Psoas muscle (tissue), 8 donors: ENCODE measurements at places on chromosomes 4 and X. TPM values are rescaled to one million over a fixed set of nuclear protein-coding genes. Genes with fewer than 3 reads are reported as not detected.
A peak's percentile ranks its signal among the peaks of the same experiment; 100 is the strongest.

GRCh38 chrX:16711219-16711811, 1.2 kb downstream of the CTPS2 start:
- DNase-seq, result no peak

DNA sequence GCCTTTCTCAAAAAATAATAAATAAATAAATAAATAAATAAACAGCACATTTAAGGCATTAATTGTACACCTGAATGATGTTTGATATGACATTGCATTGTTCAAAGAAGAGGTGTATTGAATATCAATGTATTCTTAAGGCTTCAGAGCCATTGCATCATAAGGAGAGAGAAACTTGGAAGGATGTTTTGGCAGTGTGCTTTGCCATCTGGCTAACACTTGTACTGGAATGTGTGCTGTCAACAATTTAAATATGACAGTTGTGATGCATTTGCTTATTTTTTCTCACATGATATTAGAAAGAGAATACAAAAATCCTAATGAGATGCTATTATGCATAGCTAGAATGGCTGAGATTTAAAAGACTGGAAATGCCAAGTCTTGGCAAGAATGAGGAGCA, 67.8 kb downstream of the FAM133A start:
- DNase-seq, result no peak

DNA sequence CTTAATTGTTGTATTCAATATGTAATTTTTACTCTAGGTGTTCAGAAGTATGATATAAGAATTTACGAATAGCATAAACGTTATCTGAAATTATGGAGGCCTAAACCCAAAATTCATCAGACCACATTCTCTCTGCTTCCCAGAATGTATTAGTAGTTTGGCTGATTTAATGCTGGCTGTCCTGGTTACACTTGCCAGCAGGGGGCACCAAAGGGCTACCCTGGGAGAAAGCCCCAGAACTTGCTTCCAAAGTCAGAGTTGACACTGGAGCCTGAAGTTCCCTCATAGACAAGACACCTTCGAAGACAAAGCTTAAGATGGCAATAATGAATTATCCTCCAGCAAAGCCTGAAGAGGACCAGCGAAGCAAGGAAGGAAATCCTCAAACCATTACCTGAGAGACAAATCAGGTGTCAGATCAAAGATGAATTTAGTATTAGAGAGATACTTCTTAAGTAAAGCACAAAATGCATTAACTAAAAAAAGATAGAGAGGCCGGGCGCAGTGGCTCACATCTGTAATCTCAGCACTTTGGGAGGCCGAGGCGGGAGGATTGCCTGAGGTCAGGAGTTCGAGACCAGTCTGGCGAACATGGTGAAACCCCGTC, 11.3 kb upstream of the ANOS1 start:
- DNase-seq, result peak; percentile 56

The SPP1 gene
- 42.1 TPM for total RNA-seq

The DCLK2 gene
- total RNA-seq, result 0.71 TPM

DNA sequence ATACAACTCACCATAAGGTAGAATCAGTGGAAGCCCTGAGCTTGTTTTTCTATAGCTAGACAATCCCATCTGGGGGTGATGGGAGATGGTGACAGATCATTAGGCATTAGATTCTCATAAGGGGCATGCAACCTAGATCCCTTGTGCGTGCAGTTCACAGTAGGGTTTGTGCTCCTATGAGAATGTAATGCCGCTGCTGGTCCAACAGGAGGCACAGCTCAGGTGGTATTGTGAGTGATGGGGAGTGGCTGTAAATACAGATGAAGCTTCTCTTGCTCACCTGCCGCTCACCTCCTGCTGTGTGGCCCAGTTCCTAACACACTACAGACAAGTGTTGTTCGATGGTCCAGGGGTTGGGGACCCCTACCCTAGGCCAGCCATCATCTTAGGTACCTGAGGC, 5.9 kb upstream of the GATB start:
- no peak for DNase-seq

- DNase-seq, result no peak
These were observed 350.3 kb downstream of the PTTG2 start for GRCh38 chr4:38310446-38311043.

The UCP1 gene
- total RNA-seq, result not detected

The FAM114A1 gene
- 11.2 TPM for total RNA-seq

The ADH6 gene
- total RNA-seq, result not detected

- DNase-seq, result no peak
These were observed 65.3 kb downstream of the CASP3 start for GRCh38 chr4:184583738-184584502.

The CFAP299 gene
- total RNA-seq, result not detected

GRCh38 chrX:9147726-9148125, 113.8 kb upstream of the FAM9B start:
- no peak for DNase-seq

The USO1 gene
- total RNA-seq, result 175 TPM

DNA sequence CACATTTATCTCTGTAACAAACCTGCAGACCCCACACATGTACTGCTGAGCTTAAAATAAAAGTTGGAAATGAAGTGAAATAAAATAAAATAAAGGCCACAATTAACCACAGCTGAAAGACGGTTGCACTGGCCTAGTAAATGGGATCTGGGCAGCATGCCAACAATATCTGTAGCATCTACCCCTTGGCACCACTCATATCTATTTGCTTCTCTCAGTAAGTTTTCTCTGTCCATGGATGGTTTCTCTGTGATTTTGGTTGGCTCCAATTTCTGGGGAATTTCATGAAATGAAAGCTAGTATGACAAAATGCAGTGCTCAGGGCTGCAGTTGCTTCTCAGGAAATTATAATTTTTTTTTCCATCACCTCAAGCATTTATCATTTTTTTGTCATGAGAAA, 172.0 kb upstream of the IL15 start:
- DNase-seq, result no peak

DNA sequence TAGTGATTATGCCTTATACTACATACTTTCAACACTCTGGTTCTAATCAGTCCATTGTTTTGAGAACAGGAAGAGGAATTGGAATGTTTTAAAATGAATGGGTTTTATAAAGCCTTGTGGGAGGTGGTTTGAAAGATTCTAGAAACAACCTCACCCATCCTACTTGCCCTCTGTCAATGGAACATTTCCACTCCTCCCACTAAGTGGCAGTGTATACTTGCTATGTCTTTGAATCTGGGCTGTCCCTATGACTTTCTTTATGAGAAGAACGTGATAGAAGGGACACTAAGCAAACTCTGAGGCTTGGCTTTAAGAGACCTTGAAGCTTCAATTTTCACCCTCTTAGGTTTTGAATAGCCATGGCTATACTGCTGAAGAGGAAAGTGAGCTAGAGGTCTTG, 611.2 kb downstream of the PPP4R3C start:
- DNase-seq, result no peak

DNA sequence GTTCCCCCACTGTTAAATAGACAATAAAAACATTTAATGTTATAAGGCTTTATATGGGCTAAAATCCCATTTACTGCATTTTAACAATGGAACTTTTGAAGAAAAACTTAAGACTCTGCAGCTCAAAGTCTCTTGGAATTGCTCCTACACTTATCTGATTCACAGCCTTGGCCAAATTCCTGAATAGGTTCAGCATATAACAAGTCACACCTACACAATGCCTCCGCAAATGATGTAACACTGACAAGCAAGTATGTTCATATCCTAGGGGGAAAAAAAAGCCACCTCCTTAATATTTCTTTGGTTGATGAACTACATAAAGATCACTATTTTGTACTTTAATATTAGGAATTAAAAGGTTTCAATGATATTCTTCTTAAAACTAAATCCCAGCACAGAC, 34.5 kb downstream of the RPS6KA6 start:
- DNase-seq, result no peak

DNA sequence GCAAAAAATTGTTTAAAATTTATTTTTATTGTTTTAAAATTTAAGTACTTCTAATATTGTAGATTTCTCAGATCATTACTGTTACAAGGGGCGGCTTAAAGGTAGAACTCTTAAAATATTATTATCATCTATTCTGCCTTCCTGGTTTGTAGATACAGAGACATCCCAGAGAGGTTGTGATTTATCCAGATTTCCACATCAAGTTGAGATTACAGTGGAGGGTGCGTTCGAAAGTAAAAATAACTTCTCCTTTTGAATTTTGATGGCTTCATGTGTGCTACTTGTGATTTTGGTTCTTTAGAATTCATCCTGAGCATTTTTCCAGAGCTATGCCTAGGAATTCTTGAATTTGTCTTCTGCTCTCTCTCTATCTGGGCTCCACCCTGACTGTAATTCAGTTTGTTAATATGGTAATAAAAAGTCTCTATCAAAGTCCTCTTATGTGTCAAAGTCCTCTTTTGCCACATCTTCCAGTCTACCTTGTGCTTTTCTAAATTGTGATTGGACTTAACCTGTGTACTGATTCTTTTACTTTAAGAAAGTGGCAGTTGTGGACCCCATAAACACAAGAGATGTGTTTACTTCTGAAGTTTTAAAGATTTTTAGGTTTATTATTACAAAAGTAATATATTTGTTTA, 37.2 kb downstream of the CLCN3 start:
- DNase-seq, result no peak

DNA sequence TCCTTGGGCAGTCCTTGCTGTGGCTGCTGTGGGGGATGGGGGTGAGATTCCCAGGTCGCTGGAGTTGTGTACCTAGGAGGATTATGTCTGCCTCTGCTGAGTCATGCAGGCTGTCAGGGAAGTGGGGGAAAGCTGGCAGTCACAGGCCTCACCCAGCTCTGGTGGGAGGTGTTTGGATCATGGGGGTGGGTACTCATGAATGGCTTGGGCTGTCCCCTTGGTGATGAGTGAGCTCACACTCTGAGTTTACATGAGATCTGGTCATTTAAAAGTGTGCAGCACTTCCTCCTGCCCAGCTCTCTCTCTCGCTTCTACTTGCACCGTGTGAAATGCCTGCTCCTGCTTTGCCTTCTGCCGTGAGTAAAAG, 24.6 kb upstream of the PDLIM3 start:
- peak; percentile 32 for DNase-seq

- DNase-seq, result no peak
These were observed 42.9 kb upstream of the INTS6L start for GRCh38 chrX:135477576-135477975.

The S100P gene
- not detected for total RNA-seq

DNA sequence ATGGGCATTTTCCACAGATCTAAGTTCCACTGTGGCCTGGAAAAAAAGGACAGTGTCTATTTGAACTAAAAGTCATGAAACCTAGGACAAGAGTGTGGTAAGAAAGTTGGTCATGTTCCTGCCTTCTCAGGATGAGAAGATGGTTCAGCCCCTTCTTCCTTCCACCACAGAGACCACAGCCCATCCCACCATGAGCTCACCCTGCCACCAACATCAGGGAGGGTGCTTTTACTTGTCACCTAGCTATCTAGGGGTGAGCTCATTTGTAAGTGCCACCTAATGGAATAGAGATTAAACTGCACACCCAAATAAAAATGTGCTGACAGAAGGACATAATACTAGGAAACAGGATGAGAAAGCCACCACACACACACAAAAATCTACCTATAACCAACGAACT, 235.9 kb downstream of the SPIN4 start:
- DNase-seq, result no peak

- DNase-seq, result no peak
These were observed 66.9 kb downstream of the SH3RF1 start for GRCh38 chr4:169203891-169204290.

The STAP1 gene
- total RNA-seq, result not detected

DNA sequence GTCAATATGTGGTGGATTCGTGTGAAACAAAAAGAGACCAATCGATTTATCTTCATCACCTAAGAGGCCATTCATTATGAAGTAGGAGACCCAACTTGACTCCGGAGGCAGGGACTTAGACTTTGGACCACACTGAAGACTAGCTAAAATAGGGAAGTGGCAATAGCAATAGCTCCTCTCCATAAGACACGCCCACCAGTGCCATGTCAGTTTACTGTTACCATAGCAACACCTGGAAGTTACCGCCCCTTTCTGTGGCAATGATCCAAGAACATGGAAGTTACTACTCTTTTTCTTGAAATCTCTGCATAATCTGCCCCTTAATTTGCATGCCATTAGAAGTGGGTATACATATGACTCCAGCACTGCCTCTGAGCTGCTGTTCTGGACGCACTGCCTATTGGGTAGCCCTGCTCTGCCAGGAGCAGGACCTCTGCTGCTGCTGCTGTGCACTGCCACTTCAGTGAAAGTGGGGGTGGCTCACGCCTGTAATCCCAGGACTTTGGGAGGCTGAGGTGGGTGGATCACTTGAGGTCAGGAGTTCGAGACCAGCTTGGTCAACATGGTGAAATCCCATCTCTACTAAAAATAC, 163.2 kb downstream of the PRKX start:
- DNase-seq, result no peak

DNA sequence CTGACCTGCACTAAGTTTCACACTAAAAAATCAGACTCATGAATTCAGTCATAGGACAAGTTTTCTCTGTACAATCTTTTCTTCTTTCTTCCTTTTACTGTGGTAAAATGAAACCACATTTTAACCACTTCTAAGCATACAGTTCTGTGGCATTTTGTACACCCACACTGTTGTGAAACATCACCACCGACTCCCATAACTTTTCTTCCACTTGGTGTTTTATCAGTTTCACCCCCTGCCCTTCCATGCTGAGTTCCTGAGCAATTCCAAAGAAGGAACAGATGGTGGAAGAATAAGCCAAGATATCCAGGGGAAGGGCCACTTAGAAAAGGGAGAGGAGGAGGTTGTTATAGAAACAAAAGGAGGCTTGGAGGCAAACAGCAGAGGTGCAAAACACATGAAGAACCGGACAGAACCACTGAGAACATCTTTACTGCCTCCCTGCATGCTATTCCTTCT, 22.6 kb downstream of the SLC25A4 start:
- no peak for DNase-seq

- DNase-seq, result no peak
These were observed 214.2 kb downstream of the ZNF674 start for GRCh38 chrX:46330981-46331380.

The WDR45 gene
- total RNA-seq, result 82.3 TPM

GRCh38 chr4:2343476-2343875, 75.0 kb downstream of the ZFYVE28 start:
- DNase-seq, result no peak
